ENCODE measurements at places on chromosomes 16 and 17.
A peak's percentile ranks its signal among the peaks of the same experiment; 100 is the strongest.

DNA sequence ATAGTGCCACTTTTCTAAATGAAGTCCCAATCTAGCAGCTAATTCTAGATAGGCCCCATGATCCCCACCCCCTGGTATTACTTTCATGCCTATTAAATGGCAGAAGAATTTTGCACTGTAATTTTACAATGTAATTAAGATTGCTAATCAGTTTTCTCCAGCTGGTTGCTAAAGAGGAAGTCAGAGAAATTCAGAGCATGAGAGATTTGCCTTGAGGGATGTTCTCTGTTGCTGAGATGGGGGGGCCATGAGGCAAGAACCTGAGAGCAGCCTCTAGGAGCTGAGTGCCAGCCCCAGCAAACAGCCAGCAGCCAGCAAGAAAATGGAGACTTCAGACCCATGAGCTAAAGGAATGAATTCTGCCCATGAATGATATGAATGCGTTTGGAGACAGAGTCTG is 38.9 kb downstream of the SHCBP1 start:
- no peak for DNase-seq

DNA sequence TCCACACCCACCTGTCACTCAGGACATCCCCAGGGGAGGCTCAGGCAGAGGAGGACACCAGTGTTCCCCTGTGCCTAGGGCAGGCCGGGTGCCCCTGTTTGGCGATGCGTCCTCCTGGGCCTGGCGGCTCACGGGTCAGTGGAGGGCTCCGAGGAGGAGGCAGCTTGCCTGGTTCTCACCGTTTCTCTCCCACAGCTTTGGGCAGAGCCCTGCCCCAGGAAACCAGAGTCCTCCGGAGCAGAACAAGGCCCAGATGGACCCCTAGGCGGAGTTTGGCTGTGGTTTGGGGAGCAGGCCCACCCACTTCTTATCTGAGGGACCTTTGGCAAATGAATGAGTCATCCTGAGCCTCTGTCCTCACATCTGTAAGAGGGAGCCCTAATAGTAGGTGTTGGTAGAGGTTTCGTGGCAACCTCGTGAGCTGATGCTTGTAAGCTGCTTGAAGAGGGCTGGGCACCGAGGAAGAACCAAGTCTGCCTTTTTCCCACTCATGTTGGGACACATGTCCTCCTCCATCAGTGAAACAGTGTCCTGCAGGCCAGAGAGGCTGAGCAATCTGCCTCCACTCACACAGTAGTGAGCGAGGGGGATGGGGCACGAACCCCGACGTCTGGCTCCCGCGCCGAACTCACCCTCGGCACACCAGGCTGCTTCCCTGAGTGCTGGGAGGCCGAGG is 247.0 kb upstream of the CIBAR2 start:
- no peak for DNase-seq

DNA sequence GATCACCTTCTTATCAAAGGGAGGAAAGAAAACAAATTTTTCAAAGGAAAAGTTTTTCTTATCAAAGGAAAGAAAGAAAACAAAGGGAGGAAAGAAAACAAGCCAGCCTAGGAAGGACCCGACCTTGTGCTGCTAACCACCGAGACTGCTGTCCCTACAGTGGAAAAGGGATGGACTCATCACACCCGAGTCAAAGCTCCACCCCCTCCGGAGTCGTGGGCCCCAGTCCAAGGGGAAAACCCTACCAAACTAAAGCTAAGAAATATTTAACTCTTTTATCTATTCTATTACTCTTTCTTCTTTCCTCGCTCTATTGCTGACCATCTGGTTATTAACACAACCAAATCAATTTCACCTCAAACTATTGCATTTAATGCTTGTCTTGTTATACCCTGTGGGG is 6.1 kb upstream of the ENDOV start:
- DNase-seq: peak; percentile 39

GRCh38 chr17:38868817-38869525 is 887 bp upstream of the LASP1 start:
- peak; percentile 87 for DNase-seq

GRCh38 chr16:90005956-90006663 is 13.1 kb downstream of the DBNDD1 start:
- no peak for DNase-seq
